IMR-90 (cell line): ENCODE measurements at places on chromosomes 4 and X.
A peak's percentile ranks its signal among the peaks of the same experiment; 100 is the strongest.

DNA sequence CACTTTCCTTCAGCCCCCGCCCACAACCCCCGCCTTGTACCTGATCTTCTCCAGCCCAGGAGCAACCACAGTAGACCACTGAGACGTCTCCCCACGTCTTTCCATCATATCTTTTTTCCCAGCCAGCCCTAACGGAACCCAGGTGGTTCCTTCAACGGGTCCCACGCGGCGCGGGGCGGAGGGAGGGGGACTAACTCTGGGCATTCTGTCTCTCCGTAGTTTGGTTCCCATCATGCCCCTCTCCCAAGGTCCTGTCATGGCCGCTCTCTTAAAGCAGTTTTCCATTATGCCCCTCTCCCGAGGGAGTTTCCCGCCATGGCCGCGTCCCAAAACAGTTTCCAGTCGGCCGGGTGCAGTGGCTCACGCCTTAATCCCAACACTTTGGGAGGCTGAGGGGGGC lies 21.5 kb upstream of the TBL1X start:
- DNase-seq: no peak

- DNase-seq: no peak
Measured at GRCh38 chr4:87527431-87528220, 1.6 kb downstream of the SPARCL1 start.

DNA sequence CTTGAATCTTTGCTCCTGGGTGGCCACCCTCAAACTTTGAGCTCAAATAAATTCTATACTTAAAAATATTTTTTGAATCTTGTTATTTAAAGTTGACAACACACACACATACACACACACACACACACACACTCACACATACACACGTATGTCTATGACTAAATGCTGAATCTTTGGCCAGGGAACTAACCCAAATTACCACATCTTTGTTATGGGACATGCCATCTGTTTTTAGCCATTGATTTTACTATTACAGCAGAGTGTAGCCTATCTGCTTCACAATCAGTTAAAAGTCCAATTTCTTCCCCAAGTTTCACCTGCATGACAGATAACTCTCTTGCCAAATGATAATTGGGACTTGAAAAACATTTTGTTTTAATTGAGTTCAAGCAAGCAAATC lies 45.0 kb upstream of the USP46 start:
- DNase-seq: peak; percentile 15

GRCh38 chr4:105306158-105306781 lies 159.6 kb downstream of the TET2 start:
- no peak for DNase-seq

DNA sequence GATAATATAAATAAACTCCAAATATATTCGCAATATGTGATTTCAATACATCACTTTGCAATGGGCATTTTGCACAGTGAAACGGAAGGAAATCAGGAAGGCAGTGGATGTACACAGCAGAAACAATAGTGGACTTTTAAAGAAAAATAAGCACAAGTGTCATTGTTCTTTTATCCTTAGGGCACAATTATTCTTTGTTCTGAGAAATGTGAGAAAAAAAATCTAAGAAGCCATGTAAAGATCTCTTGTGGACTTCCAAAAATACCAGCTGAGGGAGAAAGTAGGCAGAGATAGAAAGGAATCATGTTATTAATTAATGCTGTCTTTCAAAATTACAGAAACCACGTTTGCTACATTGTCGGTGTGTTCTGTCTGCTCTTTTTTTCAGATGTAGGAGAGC lies 17.6 kb upstream of the PRRG1 start:
- no peak for DNase-seq

GRCh38 chr4:23889814-23890341 lies at the start of gene PPARGC1A:
PPARGC1A (minus strand) TSS chr4:23890047; CDS start chr4:23889957, 90 bp downstream.
- DNase-seq: peak; percentile 50

DNA sequence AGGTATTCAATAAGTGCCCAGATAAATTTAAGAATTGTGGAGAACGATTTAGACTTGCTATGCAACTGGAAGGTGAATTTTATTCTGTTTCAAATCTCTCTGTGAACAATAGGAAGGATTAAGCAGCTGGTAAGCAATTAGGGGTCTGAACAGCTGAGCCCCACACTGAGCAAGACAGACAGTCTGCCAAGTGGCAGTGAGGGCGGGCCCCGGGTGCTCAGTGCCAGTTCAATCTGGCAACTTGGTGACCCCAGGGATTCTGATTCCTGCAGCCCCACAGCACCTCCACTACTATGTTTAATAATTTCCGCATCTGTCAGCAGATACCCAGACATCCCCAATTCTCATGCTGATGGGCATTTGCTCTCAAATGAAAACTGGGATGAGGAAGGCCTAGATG lies 317.3 kb downstream of the PPP1R2C start:
- DNase-seq: no peak

DNA sequence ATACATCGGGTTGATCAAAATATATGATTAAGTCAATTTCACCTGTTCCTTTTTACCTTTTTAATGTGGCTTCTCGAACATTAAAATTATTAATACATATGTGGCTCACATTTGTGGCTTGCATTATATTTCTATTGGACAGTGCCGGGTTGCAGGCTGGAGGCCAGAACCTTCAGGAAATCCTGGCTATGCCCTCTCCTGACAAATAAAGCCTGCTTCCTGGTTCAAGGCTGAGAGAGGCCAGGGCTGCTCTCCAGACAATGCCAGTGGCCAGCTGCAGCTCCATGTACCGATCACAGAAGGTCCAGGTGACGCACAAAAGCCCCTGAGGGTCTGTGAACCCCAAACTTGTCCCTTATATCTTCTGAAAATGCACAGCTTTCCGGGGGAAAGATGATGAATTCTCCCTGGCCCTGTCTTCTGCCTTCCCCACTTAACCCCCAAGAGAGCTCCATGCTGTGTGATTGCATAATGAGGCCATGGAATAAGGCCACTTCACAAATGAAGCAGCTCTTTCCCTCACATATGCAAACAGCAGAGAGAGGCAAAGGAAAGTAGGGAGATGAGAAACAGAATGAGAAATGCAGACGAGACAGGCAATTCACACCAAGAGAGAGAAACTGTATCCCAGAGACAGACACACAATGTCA lies 241.2 kb downstream of the BCOR start:
- DNase-seq: no peak

GRCh38 chr4:112189754-112190153 lies 41.8 kb upstream of the AP1AR start:
- DNase-seq: peak; percentile 12

- DNase-seq: peak; percentile 45
Measured at GRCh38 chrX:17521871-17522693, 147.1 kb downstream of the NHS start.

DNA sequence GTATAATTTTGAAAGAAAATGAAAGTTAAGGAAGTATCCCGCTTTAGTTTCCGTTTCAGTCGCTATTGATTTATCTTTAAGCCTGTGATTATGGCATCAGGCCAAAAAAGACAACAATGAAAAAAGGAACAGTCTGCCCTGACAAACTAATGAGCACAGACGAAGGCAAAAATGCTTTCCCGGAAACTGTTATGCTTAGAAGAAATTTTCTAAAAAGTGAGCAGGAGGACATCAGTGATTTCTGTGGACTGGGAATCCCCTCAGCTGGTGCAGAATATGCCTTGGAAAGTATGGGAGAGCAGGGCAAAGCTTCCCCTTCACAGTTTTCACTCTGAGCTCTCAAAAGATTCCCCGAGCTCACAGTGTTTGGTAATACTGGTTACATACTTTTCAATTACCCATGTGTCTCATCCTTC lies 5.1 kb upstream of the CXCL10 start:
- peak; percentile 17 for DNase-seq

GRCh38 chrX:107686792-107687191 lies 58.5 kb downstream of the PRPS1 start:
- peak; percentile 35 for DNase-seq
